ENCODE measurements at places on chromosomes 7 and 10.

- no peak for DNase-seq
These were observed 35.6 kb downstream of the PRKAR2B start for GRCh38 chr7:107080099-107080505.

- no peak for DNase-seq
These were observed 22.2 kb downstream of the AKR1B15 start for GRCh38 chr7:134571101-134571500.

DNA sequence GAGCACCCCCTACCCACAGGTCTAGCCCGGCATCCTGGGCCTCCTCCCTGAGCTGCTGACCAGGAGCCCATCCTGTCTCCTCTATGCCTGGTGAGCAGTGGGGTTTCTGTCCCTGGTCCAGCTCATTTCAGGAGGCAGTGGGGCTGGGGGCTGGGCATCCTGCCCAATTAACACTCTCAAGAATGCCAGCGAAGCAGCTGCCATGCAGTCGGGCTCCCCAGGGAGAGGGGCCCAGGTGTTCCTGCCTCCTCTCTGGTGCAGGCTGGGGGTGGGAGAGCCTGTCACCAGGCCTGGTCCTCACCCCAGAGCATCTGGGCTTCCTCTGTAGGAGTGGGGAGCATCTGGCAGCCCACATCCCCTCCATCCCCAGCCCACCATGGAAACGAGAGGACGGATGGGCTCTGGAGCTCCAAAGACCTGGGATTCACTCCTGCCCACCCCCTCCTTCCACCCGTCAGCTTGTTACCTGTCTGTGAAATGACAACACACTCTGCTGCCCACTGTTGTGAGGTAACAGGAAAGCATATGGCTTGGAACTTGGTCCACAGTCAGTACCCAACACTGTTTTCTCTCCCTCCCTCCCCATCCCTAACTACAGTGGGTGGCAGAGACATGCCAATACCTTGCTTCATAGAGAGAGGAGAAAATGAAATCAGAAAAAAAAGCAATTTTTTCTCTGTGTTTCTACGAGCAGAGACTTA, 69.1 kb downstream of the SLIT1 start:
- no peak for DNase-seq

DNA sequence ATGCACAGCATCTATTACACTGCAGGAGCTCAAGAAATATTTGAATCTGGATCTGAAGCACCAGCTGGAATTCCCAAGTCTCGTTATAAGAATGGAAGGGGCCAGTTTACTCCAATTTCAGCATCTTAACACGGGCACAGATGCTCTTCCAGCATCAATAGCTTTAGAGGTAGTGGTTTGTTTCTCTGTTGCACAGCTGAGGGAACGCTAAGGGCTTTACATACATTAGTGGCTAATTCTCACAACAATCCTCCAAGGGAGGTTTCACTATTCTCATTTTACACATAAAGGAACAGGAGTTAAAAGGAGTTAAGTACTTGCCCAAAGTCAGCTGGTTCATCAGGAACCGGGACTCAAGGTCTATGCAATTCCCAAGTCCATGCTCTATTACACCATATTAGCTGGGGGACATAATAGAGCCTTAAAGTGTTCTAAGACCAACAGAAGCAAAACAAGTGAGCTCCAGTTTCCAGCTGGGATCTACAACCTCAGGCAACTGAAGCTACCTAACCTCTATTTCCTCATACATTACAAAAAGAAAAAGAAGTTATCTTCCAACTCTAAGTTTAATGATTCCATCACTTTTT, 9.9 kb downstream of the XPNPEP1 start:
- no peak for DNase-seq

DNA sequence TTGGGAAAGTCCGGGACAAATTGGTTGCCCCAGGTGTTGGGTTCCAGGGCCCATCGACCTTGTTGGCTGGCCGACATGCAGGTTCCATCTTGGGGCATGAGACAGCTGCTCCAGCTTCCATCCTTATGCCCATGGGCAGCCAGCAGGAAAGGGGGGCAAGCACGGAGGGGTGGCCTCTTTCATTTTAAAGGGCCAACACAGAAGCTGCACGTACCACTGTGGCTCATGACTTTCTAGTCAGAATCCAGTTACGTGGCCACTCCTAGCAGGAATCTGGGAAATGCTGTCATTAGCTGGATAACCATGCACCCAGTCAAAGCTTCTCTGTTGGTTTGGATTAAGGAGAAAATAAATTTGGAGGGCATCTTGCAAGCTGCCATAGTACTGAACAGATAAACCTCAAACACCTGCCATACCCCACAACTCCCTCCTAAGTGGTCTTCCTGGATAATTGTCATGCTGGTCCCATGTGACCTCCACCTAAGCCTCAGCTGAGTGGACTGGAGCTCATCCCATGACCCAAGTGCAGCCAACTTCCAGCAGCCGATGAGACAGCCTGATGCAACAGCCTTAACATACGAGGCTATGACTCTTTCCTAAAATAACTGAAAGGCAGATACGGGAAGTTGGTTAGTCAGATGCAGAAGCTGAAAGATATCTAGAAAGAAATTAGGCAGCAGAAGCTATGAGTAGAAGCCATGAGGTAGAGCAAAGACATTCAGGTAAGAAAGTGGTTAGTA, 21.4 kb upstream of the GSDME start:
- no peak for DNase-seq

- no peak for DNase-seq
These were observed 14.5 kb downstream of the KLF14 start for GRCh38 chr7:130719541-130719940.

- no peak for DNase-seq
These were observed 244.0 kb upstream of the ZWINT start for GRCh38 chr10:56605051-56605450.

GRCh38 chr7:111012149-111012548, 78.8 kb upstream of the LRRN3 start:
- DNase-seq = no peak

GRCh38 chr10:11625019-11625735, 13.7 kb upstream of the USP6NL start:
- DNase-seq = no peak

- no peak for DNase-seq
These were observed 67.1 kb downstream of the NRF1 start for GRCh38 chr7:129678606-129679005.

- DNase-seq = no peak
These were observed 40.2 kb downstream of the CXCL12 start for GRCh38 chr10:44344727-44345126.

- no peak for DNase-seq
These were observed 91.9 kb downstream of the CSTF2T start for GRCh38 chr10:51607463-51607835.

DNA sequence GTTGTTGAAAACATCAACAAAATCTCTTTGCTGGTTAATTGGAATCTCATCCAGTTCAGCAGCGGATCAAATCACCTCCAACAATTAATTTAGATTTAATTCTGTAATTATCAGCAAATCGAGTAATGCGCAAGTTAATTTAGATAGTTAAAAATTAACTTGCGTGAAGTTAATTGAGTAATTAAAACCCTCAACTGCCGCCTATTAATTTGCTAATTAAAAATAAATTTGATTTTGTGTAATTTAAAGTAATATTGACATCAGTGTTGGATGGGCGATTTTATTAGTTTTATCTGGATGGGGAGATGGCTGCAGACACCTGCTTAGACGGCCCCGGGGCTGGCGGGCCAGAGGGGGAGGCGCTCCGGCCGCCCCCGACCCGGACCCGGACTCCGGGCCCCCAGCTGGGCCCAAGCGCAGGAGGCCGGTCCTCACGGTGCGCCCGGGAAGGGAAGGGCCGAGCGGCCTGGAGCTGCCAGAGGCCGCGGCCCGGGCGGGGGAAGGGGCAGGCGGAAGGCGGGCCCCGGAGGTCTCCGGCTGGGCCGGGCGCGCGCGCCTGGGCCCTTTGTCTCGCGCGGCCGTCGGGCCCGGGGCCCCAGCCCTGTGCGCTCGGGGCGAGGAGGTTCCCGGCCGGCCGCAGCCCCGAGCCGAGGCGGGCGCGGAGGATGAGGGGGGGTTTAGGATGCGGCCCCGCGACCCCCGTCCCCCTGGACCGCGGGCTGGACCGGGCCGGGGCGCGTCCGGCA, 3.3 kb upstream of the UNCX start:
- DNase-seq = no peak

DNA sequence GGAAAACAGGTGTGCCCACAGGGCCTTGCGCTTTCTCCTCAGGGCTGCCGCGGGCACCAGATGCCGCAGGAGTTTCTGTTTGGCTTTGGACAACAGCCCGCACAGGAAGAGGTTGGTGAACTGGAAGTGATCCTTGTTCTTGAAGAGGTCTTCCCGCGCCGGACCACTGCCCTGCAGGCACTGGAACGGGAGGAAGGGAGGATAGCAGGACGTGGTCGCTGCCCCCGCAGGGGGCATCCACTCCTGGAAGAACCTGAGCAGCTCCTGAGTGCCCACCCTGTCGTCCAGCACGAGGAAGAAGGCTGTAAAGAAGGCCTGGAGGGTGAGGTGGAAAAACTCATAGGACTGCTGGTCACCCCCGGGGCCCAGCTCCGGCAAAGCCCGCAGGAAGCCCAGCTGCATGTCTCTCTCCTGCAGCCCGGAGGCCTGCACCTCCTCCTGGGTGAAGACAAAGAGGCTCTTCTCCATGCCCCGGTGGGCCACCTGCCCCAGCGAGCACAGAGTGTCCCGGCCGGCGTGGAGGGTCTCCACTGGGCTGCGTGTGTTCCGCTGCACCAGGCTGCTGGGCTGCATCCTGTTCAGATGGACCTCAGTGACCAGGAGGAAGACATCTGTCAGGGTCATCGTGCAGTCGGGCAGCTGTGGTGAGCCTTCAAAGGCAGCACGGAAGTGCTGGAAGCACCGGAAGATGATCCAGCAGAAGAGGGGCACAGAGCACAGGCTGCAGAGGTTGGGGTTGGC, 26.9 kb downstream of the NOD1 start:
- no peak for DNase-seq

DNA sequence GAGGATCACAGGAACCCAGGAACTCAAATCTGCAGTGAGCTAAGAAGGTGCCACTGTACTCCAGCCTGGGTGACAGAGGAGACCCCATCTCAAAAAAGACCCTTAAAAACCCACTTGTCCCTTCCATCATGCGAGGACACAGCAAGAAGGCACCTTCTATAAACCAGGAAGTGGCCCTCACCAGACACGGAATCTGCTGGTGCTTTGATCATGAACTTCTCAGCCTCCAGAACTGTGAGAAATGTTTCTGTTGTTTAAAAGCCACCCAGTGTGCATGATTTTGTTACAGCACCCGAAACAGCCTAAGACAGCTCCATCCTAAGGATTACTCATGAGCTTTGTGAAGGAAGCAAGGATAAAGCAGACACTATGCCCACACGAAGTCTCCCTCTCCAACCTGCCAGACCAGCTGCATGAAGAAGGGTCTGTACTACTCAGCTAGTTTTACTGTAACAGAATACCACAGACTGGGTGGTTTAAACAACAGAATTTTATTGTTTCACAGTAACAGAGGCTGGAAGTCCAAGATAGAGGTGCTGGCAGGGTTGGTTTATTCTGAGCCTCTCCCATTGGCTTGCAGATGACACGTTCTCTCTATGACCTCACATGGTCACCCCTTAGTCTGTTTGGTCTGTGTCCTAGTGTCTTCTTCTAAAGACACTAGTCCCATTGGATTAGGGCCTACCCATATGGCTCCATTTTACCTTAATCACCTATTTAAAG, 13.7 kb downstream of the VIM start:
- no peak for DNase-seq

- no peak for DNase-seq
These were observed 31.5 kb upstream of the NPFFR1 start for GRCh38 chr10:70315276-70315675.

Data from stimulated activated CD4-positive, alpha-beta T cell treated with anti-CD3 and anti-CD28 coated beads, Interleukin-4, amount 100 ng/mL, for 4 hours (primary cell).